ENCODE measurements at places on chromosomes 2 and 18. TPM values are rescaled to one million over a fixed set of nuclear protein-coding genes. Genes with fewer than 3 reads are reported as not detected.
A peak's percentile ranks its signal among the peaks of the same experiment; 100 is the strongest.

SP9 gene
- total RNA-seq, result not detected

GRCh38 chr2:10202131-10202665 lies 79.7 kb downstream of the RRM2 start:
- H3K4me1 ChIP-seq, result peaks cover 20% of the 10 kb centered on the region
- H3K27me3 ChIP-seq, result no peaks in the 10 kb centered on the region
- no peak for DNase-seq

- H3K4me1 ChIP-seq, result no peaks in the 10 kb centered on the region
- H3K4me3 ChIP-seq, result no peak overlapping the region
These were observed 105.9 kb upstream of the RMDN2 start for GRCh38 chr2:37819186-37819585.

ICA1L gene
- 2.4 TPM for total RNA-seq

CNDP1 gene
- not detected for total RNA-seq

DNA sequence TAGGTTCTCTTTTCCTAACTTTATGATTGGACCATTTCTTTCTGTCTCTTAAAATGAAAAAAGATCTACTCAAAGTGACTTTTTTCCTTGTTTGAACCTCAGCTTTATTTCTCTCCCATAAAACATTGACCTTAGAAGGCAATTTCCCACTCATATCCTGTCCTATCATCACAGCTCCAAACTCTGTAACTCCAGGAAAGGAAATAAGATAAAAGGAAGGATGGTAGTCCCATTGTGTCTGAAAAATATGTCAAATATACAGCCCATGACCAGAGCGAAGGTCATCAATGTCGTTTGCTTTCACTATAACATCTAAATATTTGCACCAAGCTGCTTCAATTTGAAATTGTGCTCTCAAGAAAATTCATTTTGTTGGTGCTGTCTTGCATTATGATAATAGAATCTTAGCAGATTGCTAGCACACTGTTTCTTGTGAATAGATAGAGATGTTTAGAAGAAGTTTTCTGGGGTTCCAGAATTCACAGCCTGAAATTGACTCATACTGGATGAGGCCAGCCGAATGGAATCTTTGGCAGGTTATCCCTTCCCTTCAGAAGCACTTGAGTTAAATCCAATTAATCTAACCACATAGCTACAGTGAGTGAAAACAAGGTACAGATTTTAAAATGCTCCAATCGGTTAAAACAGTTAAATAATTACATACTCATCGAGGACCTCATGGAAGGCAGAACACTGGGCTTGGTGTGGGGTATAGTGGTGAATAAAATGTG lies 95.1 kb downstream of the CRIM1 start:
- H3K4me1 ChIP-seq, result peaks cover 73% of the 10 kb centered on the region
- peaks cover 70% of the 10 kb centered on the region for H3K36me3 ChIP-seq
- no peak overlapping the region for H3K27ac ChIP-seq
- H3K27me3 ChIP-seq, result no peaks in the 10 kb centered on the region
- no peak overlapping the region for H3K4me3 ChIP-seq

MITD1 gene
- 48.7 TPM for total RNA-seq

DNA sequence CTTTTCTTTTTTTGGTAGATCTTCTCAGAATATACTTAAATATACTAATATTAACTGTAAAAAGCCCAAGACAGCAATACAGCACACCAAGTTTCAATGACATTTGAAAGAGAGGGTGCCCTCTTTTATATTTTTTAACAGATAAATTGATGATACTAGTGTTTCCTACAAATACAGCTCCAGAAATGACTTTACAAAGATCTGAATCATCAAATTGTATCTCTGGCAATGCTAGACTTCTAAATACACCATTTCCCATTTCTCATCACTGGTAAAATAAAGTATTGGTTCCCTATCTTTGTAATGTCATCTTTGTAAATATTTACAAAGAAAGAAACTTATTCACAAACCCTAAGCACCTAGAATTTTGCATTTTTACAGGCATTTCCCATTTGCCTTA lies 281.3 kb downstream of the EXOC6B start:
- no peaks in the 10 kb centered on the region for H3K36me3 ChIP-seq
- DNase-seq, result no peak
- peaks cover 19% of the 10 kb centered on the region for H3K4me1 ChIP-seq
- H3K27ac ChIP-seq, result no peak overlapping the region
- H3K4me3 ChIP-seq, result no peak overlapping the region

GRCh38 chr18:13626544-13626908 lies 99.8 kb downstream of the FAM210A start:
- peaks cover 5% of the 10 kb centered on the region for H3K4me1 ChIP-seq
- no peaks in the 10 kb centered on the region for H3K36me3 ChIP-seq
- no peak overlapping the region for H3K27ac ChIP-seq
- H3K27me3 ChIP-seq, result no peaks in the 10 kb centered on the region

DNA sequence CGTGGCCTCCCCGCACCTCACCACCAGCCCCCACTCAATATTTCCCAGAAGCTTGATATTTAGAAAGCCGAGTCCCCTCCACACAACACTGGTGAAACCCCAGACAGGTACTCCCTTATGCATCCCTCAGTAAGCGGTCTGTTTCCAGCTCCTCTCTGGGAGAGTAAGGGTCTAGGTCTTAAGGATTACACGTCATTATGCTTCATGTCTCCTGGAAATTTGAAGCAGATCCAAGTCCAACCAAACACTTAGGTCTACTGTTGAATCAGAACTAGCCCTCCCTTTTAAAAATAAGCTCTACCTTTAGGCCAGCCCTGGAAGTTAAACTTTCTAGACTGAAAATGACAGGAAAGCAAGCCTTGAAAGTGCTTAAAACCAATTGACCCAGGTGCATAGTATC lies 1.5 kb upstream of the OST4 start:
- DNase-seq, result no peak
- H3K36me3 ChIP-seq, result peaks cover 20% of the 10 kb centered on the region
- peaks cover 78% of the 10 kb centered on the region for H3K4me1 ChIP-seq
- H3K27me3 ChIP-seq, result peaks cover 16% of the 10 kb centered on the region
- peak overlapping the region; percentile 99 for H3K4me3 ChIP-seq
